Activated effector memory CD4-positive, alpha-beta T cell treated with Interleukin-2 at 50 U/mL for 16 hours (primary cell): ENCODE measurements at places on chromosomes 12 and 14.

GRCh38 chr12:123949770-123950165 is 22.9 kb downstream of the CCDC92 start:
- no peak for DNase-seq

DNA sequence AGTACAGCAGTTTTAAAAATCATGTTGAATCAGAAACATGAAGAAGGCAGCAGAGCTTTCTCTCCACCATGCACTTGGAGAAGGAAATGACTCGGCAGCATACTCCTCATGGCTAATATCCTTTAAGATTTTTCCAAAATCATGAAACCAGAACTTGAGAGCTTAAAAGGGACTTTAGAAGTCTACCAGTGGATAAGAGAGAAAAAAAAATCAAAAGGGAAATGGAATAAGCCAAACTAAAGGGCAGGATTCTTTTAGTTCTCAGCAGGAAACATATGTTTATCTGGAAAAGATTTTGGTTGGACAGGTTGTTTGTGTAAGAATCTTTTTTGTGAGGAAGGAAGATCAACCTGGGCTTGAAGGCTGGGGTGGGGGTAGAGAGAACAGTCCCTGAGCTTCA is 111.8 kb downstream of the PRKCH start:
- DNase-seq: no peak

- DNase-seq: no peak
These were observed 37.1 kb downstream of the NID2 start for GRCh38 chr14:52031781-52032180.

DNA sequence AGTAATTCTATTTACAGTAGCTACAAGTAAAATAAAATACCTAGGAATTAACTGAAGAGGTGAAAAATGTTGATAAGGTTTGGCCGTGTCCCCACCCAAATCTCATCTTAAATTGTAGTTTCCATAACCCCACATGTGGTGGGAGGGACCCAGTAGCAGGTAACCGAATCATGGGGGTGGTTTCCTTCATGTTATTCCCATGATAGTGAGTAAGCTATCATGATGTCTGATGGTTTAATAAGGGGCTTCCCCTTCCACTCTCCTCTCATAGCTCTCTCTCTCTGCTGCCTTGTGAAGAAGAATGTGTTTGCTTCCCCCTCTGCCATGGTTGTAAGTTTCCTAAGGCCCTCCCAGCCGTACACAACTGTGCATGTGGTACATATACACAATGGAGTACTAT is 1170.7 kb downstream of the BCL11B start:
- DNase-seq: no peak

DNA sequence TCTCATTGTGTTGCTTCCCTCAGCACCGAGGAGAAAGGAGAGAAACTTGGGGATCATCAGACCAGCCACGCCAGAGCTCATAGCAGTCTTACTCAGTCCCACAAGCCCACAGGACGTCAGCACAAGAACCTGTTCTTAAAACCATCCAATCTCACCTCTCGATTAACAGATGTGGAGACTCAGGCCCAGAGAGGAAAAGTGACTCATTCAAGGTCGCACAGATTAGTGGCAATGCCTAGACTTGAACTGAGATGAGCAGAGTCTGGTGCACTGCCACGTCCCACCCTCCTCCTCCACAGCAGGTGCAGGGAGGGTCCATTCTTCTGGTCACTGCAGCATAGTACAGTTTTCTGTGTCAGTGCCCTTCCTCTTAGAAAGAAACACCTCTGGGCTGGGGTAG is 154.9 kb upstream of the PZP start:
- no peak for DNase-seq

GRCh38 chr14:60773558-60773957 is 39.0 kb downstream of the MNAT1 start:
- no peak for DNase-seq

GRCh38 chr12:120000556-120000955 is 11.5 kb downstream of the BICDL1 start:
- no peak for DNase-seq

DNA sequence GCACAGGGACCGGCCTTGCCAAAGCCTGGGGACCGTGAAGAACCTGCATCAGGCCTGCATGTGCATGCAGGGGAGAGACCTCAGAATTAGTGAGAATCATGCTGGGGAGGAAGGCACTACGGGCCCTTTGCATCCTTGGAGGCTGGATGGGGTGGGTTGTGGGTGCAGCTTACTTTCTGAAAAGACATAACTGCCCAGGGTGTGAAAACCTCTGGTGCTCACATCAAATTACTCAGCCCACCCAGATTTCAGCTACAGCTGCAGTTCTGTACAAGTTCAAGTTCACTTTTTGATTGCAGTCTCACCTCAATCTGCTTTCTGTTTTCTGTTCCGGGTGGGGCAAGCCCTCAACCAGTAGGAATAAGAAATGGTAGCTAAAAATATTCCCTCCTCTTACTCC is 130.6 kb downstream of the SLC15A4 start:
- DNase-seq: no peak

DNA sequence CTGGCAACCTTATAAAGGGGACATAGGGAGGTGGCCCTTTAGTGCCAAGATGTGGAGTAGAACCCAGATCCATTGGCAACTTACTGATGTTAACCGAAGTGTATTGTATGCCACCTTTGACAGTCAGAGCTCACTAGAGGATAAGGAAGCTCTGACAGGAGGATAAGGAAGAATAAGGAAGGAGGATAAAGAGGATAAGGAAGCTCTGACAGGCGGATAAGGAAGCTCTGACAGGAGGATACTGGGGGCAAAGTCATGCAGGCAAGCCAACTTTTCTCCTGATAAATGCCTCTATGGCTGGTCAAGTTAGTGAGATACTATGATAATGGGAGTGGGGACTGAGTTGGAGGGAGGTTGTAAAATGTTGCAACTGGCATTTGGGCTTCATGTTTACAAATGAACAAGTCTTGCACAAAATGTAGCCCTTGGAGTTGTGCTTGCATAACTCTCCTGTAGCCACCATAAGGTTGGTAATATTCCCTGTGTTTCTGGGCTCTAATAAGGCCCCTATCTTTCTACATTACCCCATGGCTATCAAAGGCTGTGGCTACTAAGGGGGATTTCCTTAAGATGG is 17.7 kb upstream of the DHRS2 start:
- no peak for DNase-seq

DNA sequence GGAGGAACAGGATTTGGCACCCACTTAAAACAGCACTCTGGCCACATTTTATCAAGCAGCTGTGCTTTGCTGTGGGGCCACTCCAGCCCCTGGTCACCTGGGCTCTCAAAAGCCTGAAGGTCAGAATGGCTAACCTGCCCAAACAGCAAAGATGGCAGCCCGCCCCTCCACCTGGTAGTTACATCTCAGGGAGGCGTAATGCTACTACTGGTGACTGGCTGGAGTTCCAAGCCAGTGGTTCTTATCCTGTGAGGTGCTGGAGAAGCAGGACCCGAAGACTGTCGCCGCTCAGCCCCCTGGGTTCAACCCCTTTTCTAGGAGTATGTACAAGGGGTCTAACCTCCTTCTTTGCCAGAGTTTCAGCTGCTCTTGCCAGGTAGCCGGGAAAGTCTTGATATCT is 467.4 kb upstream of the FOXG1 start:
- DNase-seq: no peak

- DNase-seq: no peak
These were observed 16.9 kb upstream of the SRP54 start for GRCh38 chr14:34965912-34966311.

DNA sequence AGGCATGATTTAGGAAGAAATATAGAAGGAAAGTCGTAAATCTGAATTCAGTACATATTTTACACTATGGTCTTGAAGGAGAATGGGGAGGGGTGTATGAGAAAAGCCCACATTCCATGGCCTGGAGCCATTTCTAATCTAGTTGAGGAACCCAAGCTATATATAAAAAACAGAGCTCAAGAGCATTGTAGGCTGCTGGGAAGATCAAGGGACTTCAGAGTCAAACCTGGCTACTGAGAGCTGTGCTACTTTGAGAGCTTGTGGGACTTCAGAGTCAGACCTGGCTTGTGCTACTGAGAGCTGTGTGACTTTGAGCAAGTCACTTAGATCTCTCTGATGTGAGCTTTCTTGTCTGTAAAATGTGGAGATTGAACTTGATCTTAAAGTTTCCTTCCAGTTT is 58.7 kb downstream of the TBK1 start:
- no peak for DNase-seq

- no peak for DNase-seq
These were observed at the start of gene OR4E2 for GRCh38 chr14:21653331-21653885. TSS of gene OR4E2 (plus strand) at chr14:21653835. CDS start at chr14:21665083, 11,248 bp downstream.

DNA sequence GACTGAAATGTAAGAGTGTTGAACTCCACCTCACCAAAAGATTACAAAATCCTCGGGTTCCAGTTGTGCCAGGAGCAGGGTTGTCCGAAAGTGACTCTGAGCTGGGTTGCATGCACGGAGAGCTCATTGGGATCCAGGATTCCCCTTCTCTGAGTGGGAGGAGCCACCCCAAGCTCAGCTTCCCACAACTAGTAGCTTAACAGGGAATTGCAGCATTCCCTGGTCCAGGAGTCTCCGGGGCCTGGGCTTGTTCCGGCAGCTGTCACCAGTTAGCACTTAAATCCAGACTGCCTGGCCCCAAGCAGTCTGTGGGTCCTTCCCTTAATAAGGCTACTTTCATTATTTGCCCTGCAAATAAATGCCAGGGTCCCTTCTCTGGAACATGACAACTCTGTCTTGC is 50.1 kb downstream of the CD9 start:
- DNase-seq: no peak

- DNase-seq: no peak
These were observed 16.4 kb downstream of the NID2 start for GRCh38 chr14:52052288-52052943.

DNA sequence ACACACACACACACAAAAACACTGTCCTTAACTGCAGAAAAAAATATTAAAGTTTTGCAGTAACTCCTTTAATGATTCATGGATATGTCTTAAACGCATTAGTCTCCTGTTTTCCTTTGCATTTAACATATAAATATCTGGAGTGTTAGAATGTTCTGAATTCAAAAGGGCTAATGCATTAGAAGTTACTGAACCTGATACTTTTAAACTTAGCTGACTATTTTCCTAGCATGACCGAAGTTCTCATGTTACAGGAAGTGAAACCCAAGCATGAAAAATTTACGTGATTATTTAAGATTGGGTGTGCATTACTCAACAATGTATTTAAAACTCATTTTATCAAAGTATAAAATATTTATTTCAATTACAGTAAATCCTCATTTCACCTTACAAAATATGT is 791.2 kb downstream of the FLRT2 start:
- DNase-seq: no peak

GRCh38 chr12:1523046-1523445 is 71.3 kb downstream of the FBXL14 start:
- no peak for DNase-seq

DNA sequence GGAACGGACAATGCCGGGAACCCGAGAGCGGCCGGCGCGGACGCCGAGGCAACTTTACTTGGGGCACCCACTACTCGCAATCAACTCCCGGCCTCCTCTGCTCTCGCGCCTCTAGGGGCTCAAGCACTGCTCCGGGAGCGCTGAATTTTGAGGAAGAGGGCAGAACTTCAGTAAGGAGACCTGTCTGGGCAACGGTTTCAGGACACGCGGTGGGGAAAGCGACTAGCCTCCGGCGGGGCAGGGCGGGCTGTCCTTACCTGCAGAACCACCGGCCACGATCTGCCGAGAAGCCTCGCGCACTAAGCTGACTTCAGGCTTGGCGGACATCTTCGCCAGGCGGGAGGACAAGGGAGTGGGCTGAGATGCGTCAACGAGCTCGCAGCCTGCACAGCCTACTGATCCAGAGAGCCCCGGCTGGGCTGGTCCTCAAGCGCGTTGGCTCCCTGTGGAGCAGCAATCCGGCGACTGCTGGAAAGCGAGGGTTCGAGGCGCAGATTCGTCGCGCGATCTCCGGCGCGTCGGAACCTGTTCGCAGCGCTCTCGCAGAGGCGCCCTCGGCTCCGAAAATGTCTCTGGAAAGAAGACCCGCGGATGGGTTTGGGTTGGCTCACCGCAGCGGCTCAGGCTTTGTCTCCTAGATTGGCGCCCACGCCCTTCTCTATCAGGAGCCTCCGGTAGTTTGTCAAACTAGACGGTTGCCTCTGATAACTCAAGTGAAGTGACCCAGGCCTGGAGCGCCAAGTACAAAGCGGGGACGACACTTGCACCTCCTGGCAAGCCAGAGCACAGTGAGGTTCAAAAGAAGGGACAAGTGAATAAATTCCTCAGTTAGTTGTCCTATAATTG is at the start of gene SLC25A21:
Gene SLC25A21, minus strand, starts transcription at position 583 of the 846 bp plus-strand sequence.
- no peak for DNase-seq

- DNase-seq: no peak
These were observed 58.2 kb upstream of the STRN3 start for GRCh38 chr14:31084385-31084784.

GRCh38 chr12:130434560-130434959 is 96.9 kb downstream of the PIWIL1 start:
- no peak for DNase-seq

DNA sequence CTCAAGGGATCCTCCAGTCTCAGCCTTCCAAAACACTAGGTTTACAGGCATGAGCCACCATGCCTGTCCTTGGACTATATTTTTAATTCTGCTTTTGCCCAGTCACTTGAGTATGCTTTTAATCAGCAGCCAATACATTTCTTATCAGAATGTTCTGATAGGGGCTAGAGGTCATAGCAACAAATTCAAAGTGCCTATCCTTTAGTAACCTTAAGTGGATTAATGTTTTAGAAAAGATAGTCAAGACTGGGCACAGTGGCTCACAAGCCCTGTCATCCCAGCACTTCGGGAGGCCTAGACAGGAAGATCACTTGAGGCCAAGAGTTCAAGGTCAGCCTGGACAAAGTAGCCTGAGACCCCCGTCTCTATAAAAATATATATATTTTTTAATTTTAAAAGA is 37.1 kb downstream of the CKB start:
- no peak for DNase-seq

- DNase-seq: no peak
These were observed 304.7 kb downstream of the SSPN start for GRCh38 chr12:26499979-26500640.

- DNase-seq: no peak
These were observed 59.5 kb downstream of the LRIG3 start for GRCh38 chr12:58860788-58861240.
